Mucosa of descending colon (tissue), 3 donors: ENCODE measurements at places on chromosomes 5 and 9. TPM values are rescaled to one million over a fixed set of nuclear protein-coding genes. Genes with fewer than 3 reads are reported as not detected.

SLCO4C1 gene
- total RNA-seq = 2.6 TPM

SPINK5 gene
- total RNA-seq = 11.0 TPM

PCDHGC4 gene
- total RNA-seq = 1.6 TPM

FCN1 gene
- 6.0 TPM for total RNA-seq

CDC23 gene
- 22.2 TPM for total RNA-seq

PCDHGB2 gene
- total RNA-seq = 5.7 TPM

PDE4D gene
- 100 TPM for total RNA-seq

IL5 gene
- not detected for total RNA-seq

SPATA31C1 gene
- not detected for total RNA-seq

GPR151 gene
- total RNA-seq = not detected

MARCHF3 gene
- total RNA-seq = 52.8 TPM

SLC34A1 gene
- total RNA-seq = not detected

PSAT1 gene
- total RNA-seq = 3.4 TPM

STPG3 gene
- total RNA-seq = not detected

CBY3 gene
- not detected for total RNA-seq

NEUROG1 gene
- not detected for total RNA-seq

CMYA5 gene
- 0.55 TPM for total RNA-seq

SLC4A9 gene
- total RNA-seq = 0.23 TPM
